Urinary bladder (tissue), 4 donors: ENCODE measurements at places on chromosomes 13 and 19. TPM values are rescaled to one million over a fixed set of nuclear protein-coding genes. Genes with fewer than 3 reads are reported as not detected.

DNA sequence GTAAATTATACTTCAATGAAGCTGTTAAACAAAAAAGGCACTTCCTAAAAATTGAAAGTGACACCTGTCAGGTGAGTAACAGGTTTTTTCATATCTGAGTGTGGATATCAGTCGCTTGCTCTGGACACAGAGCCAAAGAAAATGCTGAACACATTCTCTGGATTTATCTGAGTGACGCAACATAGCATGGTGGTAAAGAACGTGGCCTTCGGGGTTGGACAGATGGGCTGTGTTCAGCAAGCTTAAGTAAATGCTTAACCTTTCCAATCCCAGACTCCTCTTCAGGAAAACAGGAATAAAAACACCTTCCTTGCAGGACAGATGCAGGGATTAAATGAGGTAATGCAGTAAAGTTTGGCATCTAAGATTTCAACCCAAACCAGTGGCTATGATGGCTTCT, 132.0 kb downstream of the FOXO1 start:
- DNase-seq: no peak

- no peak for DNase-seq
Observed at GRCh38 chr19:31515931-31516330, 166.7 kb upstream of the TSHZ3 start.

- no peak for DNase-seq
Observed at GRCh38 chr13:51834581-51835171, 10.3 kb downstream of the TMEM272 start.

DNA sequence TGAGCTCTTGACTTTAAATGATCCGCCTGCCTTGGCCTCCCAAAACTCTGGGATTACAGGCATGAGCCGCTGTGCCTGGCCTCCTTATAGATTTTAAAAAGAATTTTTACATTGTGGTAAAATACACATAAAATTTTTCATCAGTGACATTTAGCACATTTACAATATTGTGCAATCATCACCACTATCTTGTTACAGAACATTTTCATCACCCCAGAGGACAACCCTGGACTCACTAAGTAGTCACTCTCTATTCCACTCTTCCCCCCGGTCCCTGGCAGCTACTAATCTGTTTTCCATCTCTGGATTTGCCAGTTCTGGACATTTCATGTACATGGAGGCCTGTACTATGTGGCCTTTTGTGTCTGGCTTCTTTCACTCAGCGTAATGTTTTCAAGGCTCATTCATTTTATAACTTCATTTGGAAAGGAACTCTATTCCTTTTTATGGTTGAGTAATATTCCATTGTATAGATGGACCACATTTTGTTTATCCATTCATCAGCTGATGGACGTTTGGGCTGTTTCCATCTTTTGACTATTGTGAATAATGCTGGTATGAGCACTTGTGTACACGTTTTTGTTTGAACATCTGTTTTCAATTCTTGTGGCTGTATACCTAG, 19.9 kb downstream of the MEGF8 start:
- DNase-seq: no peak

- no peak for DNase-seq
Observed at GRCh38 chr13:98535501-98536354, 41.2 kb downstream of the STK24 start.

GRCh38 chr13:45416516-45417128, 1.6 kb downstream of the SLC25A30 start:
- DNase-seq: no peak

Gene MUC16
- under 0.01 TPM for total RNA-seq
